ENCODE measurements at places on chromosomes 2 and 18.

GRCh38 chr2:128187032-128187654 lies 96.1 kb downstream of the UGGT1 start:
- peak; percentile 82 for DNase-seq

DNA sequence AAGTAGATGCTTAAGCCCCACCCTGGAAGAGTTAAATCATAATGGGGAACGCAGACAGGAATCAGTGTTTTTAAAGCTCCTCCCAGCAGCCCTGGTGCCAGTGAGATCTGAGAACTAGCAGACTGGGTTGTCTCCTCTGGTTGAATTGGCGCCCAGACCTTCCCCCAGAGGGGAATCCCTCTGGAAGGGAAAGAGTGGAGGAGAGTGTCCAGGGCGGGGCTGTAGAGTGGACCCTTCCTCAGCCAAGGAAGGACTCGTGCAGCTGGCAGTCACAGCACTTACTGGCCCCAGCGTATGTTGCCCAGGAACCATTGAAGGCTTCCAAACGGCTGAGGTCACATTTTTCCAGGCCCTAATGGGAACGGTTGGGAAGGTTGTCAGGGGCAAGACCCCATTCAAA lies 62.5 kb downstream of the TGOLN2 start:
- DNase-seq = no peak

- DNase-seq = no peak
These were observed 247.8 kb upstream of the SIX2 start for GRCh38 chr2:45256867-45257641.

GRCh38 chr2:27041752-27042151 lies 9.0 kb downstream of the TMEM214 start:
- no peak for DNase-seq

DNA sequence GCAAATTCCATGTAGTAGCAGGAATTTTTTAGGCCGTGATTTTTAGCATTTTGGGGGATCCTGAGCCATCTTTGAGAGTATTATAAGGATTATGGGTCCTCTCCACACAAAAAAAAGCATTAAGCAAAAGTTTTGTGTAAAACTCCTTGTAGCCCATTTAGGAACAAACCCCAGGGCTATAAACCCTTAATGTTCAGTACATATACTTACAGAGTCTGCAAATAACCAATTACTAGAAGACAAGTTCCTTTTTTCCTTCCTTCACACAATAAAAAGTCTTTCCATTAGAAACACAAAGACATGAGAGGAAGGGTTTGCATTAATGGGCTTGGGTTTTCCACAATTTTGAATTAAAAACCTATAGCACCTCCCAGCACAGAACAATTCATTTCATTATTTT lies 44.6 kb downstream of the WDFY1 start:
- no peak for DNase-seq

- no peak for DNase-seq
These were observed 73.3 kb upstream of the NFATC1 start for GRCh38 chr18:79322441-79322840.

- no peak for DNase-seq
These were observed 32.2 kb upstream of the IGFBP5 start for GRCh38 chr2:216727346-216728122.

GRCh38 chr2:83017366-83018090 lies 1441.6 kb downstream of the SUCLG1 start:
- peak; percentile 27 for DNase-seq

GRCh38 chr2:85409845-85410583 lies at the start of gene CAPG:
Gene CAPG (minus strand): TSS chr2:85410366. CDS start chr2:85402145, 8,221 bp downstream.
- peak; percentile 23 for DNase-seq

- DNase-seq = no peak
These were observed 30.9 kb downstream of the USP14 start for GRCh38 chr18:189254-189653.

- DNase-seq = no peak
These were observed 51.4 kb downstream of the FAM178B start for GRCh38 chr2:96934831-96935540.

DNA sequence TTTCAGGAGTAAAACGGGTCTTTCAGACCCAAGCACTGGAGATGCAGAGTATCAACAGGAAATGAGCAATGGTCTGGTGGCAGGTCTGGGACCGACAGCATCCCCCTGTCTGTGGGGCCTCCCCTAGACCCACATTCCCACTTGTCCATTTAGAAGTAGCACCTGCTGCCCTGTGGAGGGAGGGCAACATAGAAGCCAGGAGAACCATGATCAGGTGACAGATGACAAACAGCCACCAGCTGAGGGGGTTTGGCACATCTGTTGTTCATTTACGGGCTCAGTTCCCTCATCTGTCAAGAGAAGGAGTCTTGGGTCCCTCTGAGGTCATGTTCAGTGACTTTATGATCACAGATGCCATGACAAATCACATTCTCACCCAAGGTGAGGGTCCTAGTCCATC lies 77.9 kb upstream of the SLC66A3 start:
- no peak for DNase-seq

GRCh38 chr2:163953390-163953907 lies 217.6 kb upstream of the FIGN start:
- no peak for DNase-seq

GRCh38 chr2:235300368-235301201 lies 193.3 kb upstream of the AGAP1 start:
- DNase-seq = peak; percentile 84

DNA sequence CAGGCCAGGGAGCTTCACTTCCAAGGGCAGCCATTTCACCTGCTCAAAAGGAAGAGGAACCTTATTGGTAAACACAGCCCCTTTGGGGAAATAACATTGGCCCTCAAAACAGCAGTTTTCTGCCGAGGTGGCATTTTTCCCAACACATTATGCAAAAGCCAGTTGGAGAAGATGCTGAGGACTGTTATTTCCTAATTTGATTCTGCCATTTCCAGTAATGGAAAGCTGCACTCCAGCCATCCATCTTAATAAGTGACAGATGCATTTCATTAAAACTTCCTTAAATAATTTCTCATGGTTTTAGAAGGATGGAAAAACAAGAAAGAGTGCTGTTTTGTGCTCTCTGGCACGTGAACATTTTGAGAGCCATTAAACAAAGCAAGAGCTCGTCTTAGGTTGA lies 55.9 kb upstream of the ALK start:
- no peak for DNase-seq

GRCh38 chr2:26018184-26019055 lies 15.5 kb upstream of the RAB10 start:
- peak; percentile 89 for DNase-seq

DNA sequence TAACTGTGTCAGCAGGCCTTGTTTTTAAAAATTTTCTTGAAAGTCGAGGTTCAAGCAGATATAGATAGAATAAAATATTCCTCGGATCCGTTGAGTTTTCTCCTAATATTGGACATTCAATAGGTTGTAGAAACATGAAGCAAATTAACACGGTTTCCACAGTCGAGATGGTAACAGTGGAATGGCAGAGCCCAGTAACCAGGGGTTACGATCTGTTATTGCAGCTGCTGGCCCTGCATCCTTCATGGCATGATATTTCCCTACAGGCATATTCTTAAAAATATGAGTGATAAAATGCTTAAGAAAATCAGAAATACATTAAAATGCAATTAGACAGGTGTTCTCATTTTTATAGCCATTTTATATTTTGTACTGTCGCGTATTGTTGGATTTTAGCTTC lies 117.6 kb downstream of the SNTG2 start:
- DNase-seq = no peak

DNA sequence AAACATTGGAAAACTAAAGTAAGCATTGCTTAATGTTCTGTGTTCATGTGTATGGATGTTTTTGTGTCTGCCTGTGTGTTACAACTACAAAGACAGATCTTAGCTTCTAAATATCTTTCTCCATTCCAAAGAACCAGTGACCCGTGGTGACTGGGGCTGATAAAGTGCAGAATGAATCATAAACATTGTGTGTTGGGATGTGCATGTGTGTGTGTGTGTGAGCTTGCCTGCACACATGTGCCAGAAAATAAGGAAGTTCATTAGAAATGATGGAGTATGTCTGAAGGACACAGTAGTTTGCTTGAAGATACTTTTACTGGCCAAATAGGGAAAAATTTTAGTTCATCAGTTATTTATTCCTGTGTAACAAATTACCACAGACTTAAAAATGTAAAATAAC lies 756.6 kb upstream of the CELF4 start:
- no peak for DNase-seq

DNA sequence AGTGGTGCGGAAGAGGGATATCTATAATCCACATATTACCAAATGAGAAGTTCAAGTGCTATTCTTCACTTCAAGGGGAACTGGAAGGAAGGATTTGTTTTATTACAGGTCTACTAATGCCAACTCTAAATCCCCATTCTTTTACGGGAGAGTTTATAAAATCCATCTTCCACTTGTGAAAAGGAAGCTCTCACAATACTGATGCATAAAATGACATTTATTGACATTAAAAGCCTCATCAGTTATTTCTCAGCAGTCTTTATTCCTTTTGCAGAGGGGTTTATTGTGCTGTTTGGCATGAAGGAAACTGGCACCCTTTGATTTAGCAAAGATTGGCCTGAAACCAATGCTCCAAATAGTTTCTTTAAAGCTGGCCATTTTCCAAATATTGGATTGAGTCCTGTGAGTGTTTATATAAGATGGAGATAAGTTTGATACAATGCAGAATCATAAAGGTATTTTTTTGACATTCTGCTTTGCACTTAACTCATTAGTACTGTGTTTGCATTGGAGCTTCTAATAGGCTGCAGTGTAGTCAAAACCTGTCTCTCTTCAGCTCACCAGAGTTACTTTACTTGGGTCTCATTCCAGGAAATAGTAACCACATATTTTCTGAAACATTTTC lies 26.6 kb downstream of the LRP1B start:
- no peak for DNase-seq

GRCh38 chr18:9756271-9756932 lies 48.3 kb downstream of the RAB31 start:
- no peak for DNase-seq

GRCh38 chr2:30690126-30690561 lies 117.1 kb downstream of the CAPN13 start:
- DNase-seq = no peak

DNA sequence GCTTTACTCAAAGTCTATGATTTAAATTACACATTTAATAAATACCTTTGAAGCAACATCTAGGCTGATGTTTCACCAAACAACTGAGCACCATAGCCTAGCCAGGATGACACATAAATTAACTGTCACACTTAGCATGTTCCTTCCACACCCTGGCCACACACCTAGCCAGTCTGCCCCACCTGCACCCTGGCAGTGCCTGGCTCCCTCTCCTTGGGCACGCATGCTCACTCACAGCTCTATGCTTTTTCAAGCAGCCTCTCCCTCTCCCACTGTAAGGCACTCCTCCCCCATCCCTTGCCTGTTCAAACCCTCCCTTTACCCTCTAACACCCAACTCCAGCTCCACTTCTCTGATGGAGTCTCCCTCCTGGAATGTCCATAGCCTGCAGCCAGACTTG lies 357.6 kb upstream of the KLHL29 start:
- no peak for DNase-seq

DNA sequence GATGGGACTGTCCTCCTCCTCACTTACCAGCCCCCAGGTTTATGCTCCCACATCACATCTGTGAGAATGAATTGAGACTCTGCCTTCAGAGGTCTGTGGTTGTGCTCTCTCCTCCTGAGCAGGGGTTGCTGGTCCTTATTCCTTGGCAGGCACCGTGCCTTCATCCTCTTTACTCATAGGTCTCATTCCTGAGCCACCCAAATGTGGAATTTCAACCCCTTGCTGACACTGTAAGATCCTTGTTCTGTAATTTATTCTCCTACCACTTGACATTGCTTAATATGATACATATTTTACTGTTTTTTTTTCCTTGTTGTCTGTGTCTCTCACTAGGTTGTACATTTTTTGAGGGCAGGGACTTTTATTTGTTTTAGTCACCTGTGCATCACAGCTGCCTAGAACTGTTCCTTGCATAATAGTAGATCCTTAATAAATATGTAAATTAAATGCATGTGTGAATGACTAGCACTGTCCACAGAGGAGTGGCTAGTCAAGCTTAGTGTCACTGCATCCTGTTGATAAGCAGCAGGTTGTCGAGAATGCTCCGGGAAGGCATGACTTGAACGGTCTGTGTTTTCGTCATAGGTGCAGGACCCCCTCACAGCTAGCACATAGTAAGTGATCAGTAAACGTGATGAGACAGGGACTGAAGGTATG lies 180.6 kb downstream of the ZNF407 start:
- peak; percentile 54 for DNase-seq

GRCh38 chr2:233060501-233060979 lies 398 bp downstream of the INPP5D start:
- no peak for DNase-seq

- DNase-seq = no peak
These were observed 131.5 kb downstream of the HDAC4 start for GRCh38 chr2:239269173-239269885.

DNA sequence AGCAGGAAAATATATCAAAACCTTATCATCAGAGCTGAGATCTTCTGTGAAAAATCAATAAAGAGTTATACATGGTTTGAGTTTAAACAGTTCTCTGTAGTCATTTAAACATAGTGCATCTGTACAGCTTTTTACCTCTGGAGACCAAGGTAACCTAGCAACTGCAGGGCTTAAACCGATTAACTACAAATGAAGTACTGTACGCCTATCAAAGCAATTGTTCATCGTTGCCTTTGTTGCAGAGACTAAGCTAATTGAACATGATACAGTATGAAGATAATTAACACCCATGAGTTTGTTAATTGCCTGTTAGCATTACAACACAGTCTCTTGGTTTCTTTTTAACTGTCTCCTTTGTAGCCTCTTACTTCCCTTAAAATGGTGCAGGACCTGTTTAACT lies 147.9 kb downstream of the LNPK start:
- no peak for DNase-seq

- no peak for DNase-seq
These were observed 22.9 kb upstream of the MTX2 start for GRCh38 chr2:176246331-176246730.

DNA sequence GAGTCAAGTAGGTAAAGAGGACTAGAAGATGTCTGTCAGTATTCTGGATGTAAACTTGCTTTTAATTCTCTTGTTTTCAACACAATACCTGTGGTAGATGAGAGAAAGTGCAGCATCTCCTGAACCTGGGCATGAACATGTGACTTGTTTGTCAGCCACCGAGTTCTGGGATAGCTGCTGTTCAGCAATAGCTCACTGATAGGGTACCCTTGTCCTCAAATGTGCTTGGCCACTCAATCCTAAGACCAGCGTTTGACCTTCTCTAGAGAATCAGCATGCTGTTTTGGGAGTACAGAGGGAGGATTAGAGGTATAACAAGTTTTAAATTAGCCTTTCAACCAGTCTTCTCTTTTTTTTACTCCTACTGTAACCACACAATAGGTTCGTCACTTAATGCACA lies 23.2 kb downstream of the RPIA start:
- DNase-seq = no peak

DNA sequence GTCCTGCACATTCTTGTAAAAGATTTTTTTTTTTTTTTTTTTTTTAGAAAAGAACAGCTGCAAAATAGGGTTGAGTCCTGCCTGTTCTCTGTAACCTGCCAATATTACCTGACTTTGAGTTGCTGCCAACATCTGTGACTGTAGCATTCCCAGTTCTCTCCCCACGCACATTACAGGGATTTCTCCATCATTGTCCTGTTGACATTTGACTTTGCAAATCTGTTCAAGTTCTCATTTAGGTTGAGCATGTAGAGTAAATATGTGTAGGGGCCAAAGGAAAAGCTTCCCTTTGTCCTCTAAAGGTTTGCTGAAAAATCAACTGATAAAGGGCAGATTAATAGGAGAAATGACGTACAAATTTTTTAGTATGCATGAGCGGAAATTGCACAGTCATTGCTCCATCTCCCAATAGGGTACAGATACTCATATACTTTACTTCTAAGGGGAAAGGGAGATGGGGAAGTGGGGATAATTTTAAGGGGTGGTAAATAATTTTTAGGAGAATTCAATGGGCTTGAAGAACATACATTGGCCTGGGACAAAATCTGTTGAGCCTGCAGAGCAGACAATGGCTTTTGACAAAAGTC lies 385.5 kb downstream of the PIK3C3 start:
- no peak for DNase-seq
